ENCODE measurements at places on chromosomes 2 and 18.
A peak's percentile ranks its signal among the peaks of the same experiment; 100 is the strongest.

DNA sequence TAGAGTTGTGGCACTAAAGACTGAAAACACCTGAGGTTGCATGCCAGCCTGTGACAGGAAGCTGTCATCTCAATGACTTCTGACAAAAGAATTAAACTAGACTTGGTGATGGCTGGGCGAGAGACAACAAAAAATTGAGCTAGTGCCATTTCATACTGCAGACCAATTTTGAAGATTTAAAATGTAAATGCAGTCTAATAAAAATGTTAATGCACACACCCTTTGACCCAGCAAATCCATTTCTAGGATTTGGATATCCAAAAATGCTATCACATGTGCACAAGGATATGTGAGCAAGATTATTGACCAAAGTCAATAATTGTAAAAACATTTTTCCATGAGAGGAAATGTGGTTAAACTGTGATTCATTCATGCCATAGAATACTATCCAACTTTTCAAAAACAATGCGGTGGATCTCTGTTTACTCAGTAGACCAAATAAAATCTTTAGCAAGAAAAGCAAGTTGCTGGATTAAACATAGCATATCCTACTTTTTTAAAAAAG, 5.6 kb downstream of the FBXO36 start:
- DNase-seq = no peak

DNA sequence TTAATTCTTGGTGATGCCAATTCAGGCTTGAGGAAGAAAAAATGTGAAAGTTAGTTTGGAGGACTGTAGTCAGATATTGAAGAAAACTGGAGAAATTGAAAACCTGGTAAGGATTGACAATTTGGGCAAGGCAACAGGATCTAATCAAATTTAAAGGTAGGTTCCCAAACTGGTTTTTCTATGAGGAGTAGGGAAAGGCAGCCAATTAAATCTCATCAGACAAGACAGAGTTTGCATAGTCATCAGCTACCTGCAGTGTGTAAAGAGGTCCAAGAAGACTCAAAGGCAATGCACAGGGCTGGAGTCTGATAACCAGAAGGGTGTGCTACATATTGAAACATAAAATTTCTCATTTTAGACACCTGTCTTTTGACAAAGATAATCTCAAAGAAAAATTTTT, 16.0 kb upstream of the CAB39 start:
- no peak for DNase-seq

DNA sequence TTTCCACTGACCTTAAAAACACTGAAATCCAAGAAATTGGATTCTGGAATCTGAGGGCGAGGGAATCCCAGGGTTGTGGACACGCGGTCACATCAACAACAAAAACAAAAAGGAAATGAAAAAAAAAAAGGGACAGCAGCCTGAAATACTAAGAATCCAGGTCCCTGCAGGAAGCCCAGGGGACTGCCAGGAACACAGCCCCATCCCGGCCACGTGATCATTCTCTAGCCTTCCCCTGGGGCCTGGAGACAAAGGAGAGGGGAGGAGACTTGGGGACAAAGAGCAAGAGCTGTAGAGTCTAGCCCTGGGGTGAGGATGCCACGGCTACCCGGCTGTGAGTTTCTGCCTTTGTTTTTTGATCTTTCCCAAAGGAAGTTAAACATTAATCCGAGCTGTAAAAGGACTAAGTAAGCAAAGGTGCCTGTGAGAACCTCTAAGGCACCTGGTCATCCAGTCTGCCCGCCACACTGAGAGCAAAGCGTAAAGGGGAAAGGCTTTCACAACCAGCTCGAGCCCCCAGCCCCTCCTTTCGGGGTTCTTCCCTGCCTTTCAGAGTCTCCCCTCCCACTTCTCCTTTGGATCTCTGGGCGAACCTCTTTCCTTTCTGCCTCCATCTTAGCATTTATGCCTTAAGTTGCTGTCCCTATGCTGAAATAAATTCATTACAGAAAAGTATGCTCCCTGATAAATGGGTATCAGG, 57.9 kb upstream of the MSH2 start:
- DNase-seq = no peak

DNA sequence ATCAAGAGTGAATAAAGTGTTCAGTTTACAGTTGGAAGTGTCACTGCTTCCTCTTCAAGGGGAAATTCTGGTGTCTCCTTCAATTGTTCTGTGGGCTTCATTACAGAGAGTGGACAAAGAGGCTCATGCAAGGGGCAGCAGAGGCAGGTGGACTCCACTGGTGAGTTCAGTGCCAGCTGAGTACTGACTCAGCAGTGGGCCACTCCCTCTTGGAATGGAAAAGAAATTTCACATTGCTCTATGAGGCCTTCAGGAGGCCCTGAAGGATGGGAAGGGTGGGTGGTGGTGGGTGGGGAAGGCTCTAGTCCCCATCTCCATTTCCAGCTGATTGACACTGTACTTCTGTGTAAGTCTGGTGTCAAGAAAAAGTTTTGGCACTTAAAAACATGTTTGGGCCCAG, 66.4 kb downstream of the PRELID3A start:
- no peak for DNase-seq

DNA sequence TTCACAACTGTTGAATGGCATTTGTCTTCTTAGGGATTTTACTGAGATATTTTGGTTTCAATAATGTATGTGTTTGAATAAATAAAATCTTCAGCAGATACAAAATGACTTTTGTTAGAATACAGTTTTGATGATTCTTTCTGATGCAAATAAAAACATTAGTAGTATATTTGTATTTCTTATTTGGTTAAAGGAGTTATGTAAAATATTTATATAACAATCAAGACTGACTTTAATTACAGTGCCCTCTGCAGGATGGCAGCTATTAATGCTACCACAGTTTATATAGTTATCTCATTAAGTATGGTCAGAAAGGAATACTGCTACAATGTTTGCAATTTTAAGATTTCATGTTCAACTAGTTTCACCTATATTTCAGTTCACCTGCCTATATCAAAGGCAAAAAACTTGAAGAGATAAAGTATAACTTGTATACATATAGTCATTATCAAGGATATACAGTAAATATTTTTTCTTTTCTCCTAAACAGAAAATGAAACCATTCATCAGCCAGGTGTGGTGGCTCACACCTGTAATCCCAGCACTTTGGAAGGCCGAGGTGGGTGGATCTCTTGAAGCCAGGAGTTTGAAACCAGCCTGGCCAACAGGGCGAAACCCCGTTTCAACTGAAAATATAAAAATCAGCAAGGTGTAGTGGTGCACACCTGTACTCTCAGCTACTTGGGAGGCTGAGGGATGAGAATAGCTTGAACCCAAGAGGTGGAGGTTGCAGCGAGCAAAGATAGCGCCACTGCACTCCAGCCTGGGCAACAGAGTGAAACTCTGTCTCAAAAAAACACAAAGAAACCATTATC, 19.8 kb downstream of the ARL5A start:
- DNase-seq = no peak

GRCh38 chr2:120596191-120596811, 139.4 kb upstream of the GLI2 start:
- no peak for DNase-seq

DNA sequence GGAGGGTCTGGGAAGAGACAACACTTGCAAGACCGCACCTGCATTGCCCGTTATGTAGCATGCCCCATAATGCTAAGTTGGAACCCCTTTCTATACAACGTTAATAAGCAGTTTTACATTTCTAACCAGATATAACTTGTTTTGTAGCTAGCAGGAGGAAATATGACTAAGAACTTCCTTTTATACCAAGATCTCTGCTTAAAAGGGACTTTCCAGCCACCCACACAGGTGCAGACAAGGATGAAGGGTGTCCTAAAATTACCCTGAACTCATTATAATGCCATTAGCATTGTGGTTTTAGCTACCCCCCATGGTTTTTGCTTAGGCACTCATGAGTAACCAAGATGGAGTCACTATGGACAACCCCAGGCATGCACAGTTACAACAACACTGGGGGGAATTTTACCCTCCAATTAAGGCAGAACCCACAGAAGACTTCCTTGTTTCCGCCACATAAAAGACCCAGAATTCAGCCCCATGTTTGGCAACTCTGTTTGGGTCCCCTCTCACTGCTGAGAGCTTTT, 362.8 kb downstream of the CBLN2 start:
- DNase-seq = peak; percentile 18

DNA sequence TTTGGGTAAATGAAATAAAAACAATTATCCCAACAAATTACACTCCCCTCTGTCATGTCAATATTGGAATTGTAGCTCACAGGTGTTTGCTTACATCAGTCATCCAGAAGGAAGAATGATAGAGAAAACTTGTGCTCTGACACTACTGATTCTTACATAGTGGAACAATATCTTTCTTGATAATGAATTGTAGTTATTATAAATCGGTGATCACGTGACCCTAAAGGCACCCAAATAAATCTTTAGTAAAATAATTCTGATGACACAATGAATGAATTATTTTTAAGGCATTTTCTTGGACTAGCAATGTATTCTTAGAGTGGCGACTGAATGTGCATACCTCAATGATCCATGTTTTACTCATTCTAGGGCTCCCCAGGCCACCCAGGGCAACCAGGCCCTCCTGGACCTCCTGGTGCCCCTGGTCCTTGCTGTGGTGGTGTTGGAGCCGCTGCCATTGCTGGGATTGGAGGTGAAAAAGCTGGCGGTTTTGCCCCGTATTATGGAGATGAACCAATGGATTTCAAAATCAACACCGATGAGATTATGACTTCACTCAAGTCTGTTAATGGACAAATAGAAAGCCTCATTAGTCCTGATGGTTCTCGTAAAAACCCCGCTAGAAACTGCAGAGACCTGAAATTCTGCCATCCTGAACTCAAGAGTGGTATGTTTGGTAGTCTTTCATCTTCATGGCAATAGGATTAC, 34.5 kb downstream of the COL3A1 start:
- no peak for DNase-seq

Measured in activated CD4-positive, alpha-beta T cell treated with anti-CD3 and anti-CD28 coated beads, Interleukin-2, Interleukin-6, amounts not matched to agents 100 ng/mL and 50 ng/mL, durations not matched to agents 16 hours and 8 hours (primary cell).